ENCODE measurements at places on chromosomes 2 and 18.

- DNase-seq: no peak
Measured at GRCh38 chr18:79574938-79575525, 104.6 kb upstream of the CTDP1 start.

GRCh38 chr2:241312082-241312481 is 3.4 kb downstream of the HDLBP start:
- peak; percentile 68 for DNase-seq

DNA sequence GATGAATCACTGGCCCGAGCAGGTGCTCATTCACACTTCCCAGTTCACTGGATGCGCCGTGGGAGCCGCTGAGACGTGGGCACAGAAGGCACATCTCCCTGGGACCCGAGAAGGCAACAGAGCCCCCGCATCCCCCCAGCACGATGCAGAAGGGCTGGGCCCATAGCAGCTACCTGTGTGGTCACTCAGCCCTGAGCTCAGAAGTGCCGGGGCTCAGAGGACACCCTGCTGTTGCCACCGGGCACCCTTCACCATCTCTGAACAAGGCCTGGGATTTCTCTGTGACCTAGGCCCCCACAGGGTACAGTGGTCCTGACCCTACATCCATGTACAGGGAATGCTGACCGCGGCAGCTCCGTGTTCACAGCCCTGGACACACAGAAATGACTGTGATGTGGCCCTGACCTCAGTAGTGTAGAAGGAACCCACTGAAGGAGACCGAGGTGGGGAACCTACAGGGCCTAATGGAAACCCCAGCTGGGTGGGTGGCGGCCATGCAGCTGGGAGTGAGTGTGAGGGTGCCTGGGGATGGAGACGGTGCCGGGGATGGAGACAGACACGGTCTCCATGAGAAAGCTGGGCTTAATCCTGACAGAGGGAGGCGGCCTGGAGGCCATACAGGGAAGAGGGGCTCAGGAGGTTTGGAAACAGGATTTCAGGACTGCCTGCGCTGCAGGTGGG is 111.9 kb upstream of the OTOS start:
- DNase-seq: no peak

- no peak for DNase-seq
Measured at GRCh38 chr2:47818777-47819176, 35.8 kb downstream of the MSH6 start.

DNA sequence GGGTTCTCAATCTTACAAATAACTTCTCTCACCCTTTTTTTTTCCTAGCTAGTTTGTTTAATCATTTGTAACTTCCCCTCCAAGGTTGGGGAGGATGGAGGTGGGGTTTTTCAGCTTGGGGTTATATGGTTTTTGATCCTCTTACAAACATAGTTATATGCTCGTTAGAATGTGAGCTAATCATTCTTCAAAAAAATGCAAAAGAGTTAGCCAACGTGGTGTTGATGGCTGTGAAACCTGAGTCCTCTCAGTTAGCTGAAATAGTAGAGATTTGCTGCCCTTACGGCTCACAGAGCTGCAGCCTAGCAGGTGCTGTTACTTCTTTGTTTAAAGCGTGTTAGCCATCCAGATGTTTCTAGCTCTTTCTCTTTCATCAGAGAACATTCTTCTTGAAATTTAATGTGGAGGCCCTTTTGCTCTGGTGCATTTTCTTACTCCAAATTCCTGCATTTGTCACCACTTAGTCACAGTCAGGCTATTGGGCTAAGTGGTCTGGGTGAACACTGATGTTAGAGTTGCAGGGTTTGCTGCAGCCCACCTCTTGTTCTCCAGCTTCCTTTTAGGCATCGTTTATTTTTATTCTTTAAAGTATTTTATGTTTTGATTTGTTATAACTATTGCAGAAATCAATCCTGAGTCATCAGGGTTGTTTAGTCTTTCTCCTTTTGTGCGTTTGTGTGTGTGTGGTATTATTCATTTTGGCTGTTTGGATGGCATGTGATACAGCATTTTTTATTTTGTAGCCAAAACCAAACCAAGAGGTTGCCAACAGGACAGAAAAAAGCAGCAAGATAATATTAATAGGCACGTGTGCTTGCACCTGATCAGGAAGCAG is 41.1 kb downstream of the LIMS1 start:
- no peak for DNase-seq
